Gastrocnemius medialis (tissue), 4 donors: ENCODE measurements at places on chromosomes 3 and 15.

GRCh38 chr15:46901001-46901400 lies 816.3 kb upstream of the SEMA6D start:
- no peak for DNase-seq

DNA sequence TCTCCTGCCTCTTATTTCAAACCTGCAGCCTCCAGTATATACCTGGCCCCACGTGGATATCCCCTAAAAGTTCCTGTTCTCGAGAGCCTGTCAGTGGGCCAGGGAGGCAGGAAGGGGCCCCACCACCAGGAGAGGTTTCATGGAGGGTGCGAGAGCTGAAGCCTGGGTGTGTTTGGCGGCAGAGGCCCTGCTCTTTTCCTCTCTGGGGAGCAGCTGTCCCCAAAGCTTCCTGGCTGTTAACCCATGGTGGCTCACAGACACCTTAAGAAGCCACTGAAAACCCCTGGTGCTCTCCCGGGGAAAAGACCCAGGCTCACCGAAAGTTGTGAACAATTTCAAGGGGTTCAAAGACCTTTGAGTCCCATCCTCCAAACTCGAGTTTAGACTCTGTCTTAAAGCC lies 1.1 kb downstream of the PRRT3 start:
- no peak for DNase-seq

DNA sequence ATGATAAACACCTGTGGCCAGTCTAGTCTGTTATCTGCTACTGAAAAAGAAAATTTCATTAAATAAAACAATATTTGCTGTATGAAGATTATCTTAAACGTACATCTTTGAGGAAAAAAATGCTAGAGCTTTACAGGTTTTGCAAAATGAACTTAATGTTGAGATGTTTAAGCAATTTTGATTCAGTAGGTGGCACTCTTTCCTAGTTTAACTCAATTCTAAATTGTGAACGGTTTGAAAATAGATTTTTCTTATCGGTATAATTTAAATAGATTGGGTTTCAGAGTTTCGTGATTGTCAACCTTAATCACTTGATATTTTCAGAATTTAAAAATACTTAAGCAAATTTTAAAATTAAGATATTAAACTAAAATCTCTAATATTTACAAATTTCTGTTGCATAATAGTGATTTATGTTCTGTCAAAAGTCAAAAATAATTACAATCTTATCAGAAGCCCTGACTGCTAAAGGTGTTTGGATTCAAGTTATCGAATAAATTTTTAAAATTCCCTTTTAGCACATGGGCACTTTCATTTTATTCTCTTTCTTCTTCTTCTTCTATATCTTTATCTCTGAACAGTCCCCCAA lies 7.0 kb upstream of the RNF111 start:
- DNase-seq, result no peak

DNA sequence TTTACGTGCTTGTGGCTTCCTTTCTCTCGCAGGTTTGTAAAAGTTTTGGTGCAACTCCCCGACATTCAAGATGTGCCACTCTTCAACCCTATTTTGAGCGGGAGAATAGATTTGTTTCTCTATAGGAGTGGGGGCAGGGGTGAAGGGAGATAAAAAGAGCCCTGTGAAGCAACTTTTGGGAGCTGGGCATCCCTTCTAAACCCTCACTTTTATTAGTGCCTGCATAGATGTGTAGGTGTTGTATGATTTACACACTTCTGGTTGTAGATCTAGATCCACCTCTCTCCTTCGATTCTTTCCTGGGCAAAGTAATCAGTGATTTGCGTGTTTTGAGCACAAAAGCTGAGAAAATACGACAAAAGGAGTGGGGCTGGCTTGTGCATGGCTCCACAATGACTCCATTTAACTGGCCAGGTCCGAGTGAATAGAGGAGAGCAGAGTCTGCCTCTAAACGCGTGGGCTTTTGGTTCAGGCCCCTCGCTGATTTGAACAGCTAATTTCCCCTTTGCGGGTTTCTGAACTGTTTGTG lies 17.7 kb downstream of the SOX2 start:
- no peak for DNase-seq

DNA sequence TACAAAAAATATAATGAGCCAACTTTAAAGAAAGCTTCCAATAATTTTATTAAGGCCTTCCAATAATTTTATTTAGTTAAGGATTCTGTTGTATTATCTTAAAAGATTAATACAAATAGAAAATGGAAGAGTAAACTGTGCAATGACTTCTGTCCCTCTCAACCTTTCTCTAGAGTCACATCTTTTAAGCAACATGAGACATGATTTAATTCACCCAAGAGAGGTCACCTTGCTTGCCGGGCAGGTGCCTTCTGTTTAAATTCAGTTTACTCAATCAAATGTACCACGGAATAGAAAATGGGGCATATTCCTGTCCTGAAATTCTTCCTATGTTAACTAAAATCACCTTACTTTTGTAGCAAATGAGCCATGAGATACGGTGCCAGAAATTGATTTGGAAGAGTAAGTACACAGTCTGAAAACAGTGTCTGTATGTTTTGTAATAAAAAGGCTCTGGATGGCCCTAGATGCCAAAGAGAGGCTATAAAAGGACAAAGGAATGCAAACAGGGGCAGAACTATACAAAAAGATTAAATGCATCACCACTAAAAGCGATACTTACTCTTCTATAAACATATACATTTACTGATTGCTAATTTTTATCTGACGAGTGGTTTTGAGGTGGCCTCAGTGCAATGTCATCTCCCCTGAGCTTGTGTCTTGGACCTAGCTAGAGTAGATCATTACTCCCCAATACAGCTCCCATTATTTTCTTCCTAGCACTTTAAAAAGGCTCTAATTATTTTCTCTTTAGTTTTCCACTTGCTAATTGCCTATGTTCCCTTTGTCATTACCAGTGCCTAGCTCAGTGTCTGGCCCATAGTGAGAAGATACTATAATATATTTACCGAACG lies 134.0 kb downstream of the FHIT start:
- no peak for DNase-seq

- no peak for DNase-seq
These were observed 568.2 kb downstream of the TUSC7 start for GRCh38 chr3:117277816-117278215.

DNA sequence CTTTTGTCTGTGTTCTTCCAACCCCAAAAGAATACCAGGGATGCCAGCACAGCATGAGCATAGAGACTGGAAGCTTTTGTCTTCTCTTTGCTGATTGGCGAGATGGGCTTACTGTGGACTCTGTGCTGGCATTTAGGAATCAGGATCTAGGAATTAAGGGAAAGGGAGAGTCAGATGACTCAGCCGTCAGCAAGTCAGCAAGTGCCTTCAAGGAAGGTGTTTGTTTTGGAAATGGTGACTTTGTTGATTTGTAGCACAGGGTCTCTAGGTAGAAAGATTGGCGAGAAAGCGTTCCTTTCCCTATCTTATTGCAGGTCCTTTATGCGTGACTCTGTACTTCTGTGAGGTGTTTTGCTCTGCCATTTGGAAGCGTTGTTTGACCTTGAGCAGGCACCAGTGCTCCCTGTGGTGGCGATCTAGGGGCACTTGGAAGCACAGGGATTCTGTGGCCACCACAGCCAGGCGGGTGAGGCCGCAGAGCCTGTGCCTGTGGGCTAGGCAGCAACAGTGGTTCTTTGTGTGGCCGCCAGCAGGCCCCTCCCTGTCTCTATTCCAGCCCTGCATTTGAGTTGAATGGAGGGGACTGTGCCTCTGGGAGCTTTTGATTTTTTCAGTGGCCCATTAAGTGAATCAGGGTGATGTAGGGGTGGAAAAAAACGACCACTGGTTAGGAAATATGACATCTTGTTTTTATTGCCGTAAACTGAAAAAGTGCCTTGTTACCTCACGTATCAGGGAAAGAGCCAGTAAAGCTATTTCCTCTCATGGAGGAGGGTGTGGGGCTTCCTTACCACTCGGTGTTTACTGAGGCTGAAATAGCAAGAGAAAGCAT lies 19.0 kb downstream of the FAN1 start:
- DNase-seq, result no peak

DNA sequence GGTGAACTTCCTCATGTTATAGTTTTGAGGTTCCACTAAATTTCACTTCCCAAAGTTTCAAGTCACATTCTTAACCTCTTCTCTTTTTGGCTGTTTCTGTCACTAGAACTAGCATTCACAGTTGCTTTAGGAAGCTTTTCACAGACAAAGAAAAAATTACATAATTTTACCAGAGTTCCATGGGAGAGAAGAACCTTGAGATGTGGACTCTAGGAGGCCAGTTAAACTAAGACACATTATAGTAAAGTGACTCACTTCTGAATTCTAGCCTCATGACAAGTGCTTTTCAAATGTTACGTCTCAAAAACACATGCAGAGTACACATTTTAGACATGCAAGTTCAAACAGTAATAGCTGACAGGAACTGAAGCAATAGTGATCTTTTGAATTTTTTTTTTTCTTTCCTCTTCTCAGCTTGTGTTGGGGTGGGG lies 39.9 kb upstream of the LRTM1 start:
- DNase-seq, result no peak

GRCh38 chr15:58665672-58666071 lies 83.8 kb downstream of the ADAM10 start:
- no peak for DNase-seq

DNA sequence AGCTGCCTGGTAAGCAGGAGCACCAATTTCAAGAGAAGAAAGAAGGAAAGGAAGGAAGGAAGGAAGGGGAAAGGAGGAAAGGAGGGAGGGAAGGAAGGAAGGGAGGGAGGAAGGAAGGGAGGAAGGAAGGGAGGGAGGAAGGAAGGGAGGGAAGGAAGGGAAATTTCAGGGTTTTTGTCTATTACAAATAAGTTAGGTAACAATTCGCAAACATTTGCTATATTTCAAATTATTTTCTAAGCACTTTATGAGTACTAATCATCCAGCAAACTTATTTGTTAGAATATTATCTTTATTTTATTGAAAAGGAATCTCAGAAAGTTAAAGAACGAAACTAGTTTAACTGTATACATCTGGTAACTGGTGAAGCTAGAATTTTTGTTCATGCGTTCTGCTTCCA lies 921.7 kb downstream of the TBL1XR1 start:
- DNase-seq, result no peak
